ENCODE measurements at places on chromosomes 2 and 18.
A peak's percentile ranks its signal among the peaks of the same experiment; 100 is the strongest.

DNA sequence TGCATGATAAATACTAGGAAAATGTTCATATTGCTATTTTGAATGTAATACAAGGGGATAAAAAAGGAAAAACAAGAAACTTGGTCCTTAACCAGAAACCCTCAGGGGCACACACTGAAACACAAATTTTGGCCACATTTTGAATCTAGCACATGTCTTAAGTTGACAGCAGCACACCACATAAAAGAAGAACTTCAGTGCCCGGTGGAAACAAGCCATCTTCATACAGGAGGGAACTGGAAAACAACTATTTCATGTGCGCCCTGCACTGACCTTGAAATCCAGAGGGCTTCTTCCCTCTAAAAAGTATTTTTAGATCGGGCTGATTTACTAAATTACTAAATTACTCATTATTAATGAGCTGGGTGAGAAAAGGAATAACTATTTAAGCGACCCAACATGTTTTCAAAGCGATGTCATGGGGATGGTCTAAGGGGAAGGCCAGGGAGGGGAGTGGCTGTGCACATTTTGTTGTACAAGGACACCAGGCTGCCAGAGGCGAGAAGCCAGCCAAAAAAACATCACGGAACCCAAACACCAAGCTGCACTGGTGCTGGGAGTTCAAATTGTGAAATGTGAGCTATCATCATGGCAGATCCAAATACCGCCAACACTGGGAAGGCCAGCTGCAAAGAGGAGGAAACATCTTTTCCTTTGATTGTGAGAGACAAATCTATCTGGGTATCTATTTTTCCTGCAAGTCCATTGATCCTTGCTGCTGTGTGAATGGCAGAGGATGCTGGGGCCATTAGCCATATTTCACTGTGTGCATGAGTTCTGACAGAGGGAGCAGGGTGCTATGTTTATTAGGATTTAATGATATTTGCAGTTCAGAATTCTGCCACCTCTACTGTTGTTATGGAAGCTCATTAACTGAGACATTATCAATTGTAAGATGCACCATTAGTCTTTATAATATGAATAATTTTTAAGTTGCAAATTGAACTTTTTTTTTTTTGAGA is 150.7 kb upstream of the LMAN1 start:
- DNase-seq: no peak

DNA sequence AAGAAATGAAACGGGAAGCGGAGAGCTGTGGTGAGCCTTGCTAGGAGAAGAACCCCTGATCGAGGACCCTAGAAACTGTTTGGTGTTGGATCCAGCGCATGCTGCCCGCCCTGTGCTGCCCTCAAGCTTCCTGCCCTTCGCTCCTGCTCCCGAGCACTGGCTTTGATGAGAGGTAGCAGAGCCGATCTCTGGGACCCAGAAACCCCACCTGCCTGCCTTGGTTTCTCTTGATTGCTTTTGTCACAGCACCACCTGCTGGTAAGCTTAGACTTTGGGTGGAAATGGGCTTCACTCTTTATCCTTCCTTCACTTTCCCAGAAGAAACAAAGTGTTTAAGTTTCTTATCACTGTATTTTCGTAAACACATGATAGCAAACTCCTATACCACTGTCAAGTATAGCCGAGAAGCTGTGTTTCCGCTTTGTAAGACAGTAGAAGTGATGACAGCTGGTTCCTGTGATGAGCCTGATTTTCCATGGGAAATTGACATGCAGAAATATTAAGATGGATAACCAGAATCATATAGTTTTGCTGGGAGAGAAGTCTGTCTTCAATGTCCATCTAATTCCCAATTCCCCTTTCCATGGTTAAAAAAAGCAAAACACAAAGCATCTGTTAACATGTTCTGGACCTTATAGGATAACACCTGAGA is 267.4 kb downstream of the PHLPP1 start:
- DNase-seq: peak; percentile 68

DNA sequence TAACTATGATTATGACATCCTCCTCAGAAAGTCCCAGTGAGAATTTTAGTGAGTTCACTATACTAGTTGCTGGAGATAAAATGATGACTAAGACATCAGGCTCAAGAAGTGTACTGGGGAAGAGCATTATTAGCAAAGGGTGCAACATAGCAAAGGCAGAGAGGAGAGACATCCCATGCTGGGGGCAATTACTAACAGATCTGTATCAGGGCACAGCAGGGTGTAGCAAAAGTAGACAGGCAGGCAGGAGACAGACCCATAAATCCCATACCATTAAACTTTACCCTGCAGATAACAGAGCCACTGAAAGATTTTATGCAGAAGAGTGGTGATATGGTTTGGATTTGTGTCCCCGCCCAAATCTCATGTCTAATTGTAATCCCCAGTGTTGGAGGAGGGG is 161.7 kb downstream of the SP3 start:
- no peak for DNase-seq

DNA sequence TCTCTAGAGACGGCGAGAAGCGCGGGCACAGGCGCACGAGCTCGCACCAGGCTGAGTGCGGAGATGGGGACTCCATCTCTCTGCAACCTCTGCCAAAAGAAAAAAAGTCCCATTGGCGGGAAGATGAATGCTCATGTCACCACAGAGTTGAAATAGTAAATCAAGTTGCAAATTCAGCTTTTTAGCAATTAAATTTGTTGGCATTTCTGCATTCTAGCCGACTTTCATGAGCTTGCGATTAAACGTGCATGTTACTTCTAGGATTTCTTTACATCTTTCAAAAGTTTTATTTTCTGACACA is 588 bp downstream of the CHAC2 start:
- DNase-seq: no peak

GRCh38 chr2:241759067-241759807 is 17.4 kb upstream of the GAL3ST2 start:
- DNase-seq: no peak

DNA sequence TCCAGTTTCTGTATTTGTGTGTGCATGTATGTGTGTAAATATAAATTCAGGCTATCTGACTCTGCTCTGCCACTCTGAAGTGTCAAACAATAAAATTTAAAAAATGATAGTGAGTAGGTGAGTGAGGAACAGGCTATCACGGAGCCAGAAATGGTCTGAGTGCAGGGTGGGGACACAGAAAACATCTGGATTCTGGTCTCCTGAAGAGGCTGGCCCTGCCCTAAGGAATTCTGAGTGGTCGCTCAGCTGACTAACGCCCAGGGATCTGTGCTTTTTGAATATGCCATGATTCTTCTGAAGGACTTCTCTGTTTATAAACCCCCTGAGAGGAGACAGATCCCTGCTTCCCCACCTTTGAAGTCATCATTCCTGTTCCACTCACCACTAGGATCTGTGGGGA is 353.9 kb upstream of the GYPC start:
- DNase-seq: no peak

DNA sequence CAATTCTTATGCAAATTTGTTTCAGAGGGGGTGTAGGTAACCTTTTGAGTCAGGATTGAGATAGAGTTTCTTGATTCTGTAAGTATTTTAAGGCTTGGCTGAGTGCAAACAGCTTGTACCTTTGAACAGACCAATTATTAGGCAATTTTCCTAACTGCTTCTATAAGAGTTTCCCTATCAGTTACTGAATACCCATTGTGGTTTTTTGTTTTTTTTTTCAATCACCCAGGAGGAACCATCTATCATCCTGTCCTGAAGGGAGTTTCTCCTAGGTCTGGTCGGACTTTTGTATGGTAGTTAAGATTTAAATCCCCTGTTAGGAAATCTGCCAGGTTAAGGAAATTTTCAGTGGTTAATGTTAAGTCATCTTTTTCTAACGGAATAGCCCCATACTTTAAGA is 319.4 kb upstream of the SLC39A10 start:
- DNase-seq: no peak

GRCh38 chr18:76602191-76602590 is 107.1 kb upstream of the ZNF516 start:
- no peak for DNase-seq

DNA sequence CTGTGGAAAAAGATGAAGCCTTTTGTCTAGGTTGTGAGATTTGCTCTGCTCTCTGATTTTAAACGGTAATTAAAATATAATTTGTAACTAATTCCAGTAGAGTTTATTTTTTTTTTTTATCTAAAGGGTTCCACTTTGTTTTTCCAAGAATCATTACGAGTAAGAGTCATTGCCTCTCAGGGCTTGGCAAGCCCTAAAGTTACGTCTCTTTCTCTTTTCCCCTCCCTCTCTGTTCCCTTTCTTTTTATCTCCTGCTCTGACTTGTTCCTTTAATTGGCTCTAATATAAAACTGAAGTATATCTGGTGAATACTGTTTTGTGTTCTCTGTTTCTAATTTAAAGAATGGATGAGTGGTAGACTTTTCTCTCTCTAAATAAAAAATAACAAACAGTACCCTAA is 75.8 kb downstream of the CALCRL start:
- DNase-seq: no peak

DNA sequence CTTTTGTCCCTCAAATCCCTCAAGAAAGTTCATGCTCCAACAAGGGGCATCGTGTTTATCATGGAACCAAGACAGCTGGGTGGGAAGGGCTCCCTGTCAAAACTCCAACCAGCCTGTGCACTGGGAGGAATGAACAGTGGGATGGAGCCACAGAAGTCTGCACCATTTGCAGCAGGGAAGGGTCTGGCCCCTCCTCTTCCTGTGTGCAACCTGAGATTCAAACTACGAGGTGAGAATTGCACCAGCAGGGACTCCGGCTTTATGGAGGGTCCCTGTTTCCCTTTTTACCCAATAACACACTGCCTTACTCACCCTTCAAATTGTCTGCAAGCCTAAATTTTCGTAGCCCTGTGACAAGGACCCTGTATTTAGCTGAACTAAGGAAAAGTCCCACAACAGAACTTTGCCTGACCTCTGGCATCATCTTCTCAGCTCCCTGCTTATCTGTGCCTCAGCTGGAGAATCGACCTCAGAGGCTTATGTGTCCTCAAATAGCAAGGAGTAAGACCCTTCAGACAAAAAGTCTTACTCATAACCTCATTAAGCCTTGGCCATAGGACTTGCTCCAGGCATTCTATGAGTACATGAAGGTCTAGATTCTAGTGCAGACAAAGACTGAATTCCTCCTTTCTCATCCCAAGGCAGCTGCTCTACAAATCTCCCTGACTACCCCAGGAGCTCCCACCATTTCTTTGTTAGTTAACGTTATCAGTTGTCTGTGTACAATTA is 178.3 kb upstream of the SERPINE2 start:
- DNase-seq: no peak

DNA sequence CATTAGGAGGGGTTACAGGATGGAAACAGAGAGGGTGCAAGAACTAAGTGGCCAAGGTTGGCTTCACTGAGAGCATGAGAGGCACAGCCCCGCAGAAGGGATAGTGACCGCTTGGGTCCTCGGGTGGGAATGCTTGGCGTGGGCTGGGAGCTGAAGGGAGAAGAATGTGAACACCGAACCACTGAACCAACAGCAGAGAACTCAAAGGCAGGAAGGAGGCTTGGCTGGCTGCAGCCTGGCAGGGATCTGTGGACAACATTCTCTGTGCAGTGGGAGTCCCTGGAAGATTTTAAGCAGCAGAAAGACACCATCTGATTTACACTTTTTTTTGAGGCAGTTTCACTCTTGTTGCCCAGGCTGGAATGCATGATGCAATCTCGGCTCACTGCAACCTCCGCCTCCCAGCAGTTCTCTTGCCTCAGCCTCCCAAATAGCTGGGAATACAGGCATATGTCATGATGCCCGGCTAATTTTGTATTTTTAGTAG is 33.9 kb downstream of the SOWAHC start:
- no peak for DNase-seq

DNA sequence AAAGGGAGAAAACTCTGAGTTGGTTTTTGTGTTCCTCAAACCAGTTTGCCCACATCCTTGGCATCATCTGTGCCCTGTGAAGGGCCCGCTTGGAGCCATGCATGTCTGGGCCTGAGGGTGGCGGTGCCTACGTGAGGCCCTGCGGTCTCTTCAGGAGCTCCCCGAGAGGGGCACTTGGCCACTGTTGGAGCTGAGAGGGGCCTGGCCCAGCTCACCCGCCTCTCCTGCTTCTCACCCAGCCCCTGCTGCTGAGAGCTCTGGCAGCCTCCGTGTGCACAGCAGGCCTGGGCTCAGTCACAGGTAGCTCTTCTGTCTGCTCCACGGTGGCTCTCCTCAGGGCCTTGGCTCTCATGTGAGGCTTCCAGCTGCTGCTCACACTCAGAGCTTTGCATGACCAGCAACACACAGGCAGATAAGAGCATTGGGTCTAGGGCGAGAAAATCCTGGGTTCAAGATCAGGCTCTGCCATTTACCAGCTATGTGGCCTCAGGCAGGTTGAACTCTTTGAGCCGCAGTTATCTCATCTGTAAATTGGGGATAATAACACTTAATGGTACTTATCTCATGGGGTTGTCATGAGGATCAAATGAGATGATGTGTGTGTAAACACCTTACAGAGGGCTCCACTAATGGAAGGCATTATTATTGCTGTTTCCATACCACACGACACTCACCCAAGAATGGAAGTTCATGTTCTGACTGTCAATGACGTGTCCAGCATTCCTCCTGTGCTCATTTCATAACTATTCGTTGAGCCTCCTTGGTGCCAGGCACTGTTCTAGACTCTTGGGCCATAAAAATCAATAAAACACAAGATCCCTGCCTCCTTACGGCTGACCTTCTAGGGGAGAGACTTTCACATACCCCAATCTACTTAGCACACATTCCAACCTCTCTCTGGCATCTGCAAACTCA is 41.6 kb upstream of the PLB1 start:
- no peak for DNase-seq

DNA sequence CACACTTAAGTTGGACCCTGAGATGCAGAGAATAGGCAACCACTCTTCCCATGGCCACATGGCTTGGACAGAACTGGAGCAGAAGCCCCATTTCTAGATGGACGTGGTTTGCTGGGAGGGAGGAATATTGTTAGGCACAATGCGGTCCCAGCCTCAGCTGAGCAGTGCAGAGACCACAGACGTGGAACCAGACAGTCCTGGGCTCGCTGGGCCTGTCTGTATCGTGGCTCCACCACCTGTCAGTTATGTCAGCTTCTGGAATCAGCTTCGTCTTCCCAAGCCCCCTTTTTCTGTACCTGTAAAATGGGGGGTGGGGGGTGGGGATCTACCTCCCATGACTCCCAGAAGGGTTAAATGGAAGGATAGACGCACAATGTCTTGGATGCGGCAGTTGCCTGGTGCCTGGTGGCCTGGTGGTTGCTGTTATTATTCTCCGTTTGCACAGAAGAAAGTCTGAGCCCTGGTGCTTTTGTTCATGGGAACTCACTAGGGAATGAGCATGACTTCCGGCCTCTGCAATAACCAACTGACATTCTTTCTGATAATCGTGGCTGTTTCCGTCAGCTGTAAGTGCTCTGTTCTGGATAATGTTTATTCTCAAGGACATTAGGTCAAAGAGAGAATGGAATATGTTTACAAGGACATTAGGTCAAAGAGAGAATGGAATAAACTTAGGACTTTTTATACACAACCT is 31.4 kb downstream of the COLEC11 start:
- no peak for DNase-seq
